ENCODE measurements at places on chromosomes 16 and 17.
A peak's percentile ranks its signal among the peaks of the same experiment; 100 is the strongest.

DNA sequence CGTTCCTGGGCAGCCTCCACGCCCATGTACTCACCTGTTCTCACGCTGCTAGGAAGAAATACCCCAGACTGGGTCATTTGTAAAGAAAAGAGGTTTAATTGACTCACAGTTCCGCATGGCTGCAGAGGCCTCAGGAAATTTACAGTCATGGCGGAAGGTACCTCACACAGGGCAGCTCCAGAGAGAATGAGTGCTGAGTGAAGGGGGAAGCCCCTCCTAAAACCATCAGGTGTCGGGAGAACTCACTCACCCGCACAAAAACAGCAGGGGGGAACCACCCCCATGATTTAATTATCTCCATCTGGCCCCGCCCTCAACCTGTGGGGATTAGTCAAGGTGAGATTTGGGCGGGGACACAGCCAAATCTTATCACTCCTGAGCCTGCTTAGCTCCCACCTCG, 18.2 kb downstream of the RAB40C start:
- DNase-seq, result peak; percentile 37

- no peak for DNase-seq
Observed at GRCh38 chr17:77670173-77670572, 288.3 kb upstream of the TNRC6C start.

DNA sequence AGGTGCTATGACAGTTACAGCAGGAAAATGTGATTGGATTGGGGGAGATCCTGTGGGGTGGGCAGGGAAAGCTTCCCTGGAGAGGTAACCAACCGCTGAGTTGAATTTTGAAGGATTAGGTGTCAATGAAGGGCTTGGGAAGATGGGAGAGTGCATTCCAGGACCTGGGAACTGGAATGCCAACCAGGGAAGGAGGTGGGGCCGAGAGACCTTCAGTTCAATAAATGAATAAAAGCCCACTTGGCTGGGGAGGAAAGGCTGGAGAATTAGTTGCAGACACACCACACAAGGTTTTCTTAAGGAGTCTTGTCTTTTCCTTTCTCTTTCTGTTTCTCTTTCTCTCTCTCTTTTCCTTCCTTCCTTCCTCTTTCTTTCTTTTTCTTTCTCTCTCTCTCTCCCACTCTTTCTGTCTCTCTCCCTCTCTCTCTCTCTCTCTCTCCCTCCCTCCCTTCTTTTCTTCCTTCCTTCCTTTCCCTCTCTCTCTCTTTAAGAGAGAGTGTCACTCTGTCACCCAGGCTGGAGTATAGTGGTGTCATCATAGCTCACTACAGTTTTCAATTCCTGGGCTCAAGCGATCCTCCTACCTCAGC, 3.3 kb downstream of the USP43 start:
- DNase-seq, result no peak

DNA sequence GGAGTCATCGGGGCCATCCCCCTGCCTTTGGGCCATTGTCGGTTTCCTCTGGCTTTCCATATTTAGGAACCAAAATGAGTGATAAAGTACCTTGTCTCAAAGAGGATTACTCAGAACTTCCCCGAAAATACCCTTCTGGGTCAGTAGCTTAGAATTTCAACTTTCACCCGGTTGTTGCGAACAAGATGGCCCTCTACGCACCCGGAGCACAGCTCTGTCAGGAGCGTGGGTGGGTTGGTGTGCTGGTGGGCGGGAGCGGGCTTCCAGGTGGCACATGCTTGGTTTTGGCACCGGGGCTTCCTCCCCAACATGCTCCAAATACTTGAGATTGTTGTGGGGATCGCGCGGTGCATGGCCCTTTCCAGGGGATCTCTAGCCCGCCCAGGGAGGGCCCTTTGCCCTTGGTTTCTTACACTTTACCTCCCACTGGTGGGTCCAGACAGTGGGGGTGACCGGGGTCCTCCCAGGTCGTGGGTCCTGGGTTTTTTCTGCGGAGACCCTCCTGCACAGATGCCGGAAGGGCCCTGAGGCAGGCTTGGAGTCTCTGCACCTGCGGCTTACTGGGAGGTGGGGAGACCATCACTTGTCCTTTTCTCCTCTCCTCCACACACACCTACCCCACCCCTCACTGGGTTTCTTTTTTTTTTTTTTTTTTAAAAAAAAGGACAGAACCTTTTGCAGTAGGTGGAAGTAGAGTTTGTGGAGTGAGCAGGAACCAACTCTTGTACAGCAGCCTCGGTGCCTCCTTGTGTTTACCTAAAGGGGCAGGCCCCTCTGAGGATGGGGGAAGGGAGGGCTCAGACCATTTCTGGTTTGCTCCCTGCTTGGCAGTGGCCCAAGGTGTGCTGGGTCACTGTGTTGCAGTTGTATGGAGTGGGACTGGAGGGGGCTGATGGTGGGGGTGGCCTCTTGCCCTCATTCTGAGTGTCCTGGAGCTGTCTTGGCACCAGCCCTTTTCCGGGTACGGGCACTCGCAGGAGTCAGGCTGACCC, 142.1 kb downstream of the SEC14L1 start:
- peak; percentile 12 for DNase-seq

Measured in NCI-H1417 (cell line).